ENCODE measurements at places on chromosomes 6 and 20.

- DNase-seq: no peak
Measured at GRCh38 chr20:23129891-23130621, 43.9 kb upstream of the CD93 start.

DNA sequence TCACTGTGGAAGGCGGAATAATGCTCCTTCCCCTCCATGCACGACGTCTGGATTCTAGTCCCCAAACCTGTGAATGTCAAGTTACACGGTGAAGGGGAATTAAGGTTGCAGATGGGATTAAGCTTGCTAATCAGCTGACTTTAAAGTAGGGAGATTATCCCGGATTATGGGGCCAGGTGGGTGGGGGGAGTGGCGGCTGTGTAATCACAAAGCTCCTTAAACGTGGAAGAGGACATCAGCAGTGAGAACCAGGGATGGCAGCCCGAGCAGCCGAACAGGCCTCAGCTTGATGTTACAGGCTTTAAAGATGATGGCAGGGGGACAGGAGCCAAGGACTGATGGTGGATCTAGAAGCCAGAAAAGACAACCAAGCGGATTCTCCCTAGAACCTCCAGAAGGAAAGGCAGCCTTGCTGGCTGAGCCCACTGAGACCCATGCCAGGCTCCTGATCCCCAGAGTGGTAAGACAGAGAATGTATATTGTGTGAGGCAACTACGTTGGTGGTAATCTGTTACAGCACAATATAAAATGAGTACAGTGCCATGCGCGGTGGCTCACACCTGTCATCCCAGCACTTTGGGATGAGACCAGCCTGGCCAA lies 117.5 kb downstream of the SCML4 start:
- no peak for DNase-seq

DNA sequence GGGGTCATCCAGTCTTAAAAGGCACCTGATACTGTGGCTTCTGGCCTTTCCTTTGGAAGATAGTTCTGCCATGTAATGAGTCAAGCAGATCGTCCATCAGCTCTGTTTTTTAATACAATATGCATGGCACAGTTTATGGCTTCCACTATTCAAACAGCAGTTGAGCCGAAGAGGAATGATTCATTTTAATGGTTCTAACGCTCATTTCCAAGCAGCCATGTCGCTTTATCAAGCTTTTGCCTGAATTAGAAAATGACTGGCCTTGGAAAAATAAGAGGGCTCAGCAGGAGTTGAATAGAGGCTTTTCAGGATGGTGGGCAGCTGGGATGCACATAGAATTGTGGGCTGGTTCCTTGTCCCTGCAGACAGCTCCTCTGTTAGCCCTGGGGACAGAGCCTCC lies 138.1 kb downstream of the SOBP start:
- no peak for DNase-seq

- DNase-seq: no peak
Measured at GRCh38 chr6:165641672-165642156, 21.3 kb downstream of the PDE10A start.

DNA sequence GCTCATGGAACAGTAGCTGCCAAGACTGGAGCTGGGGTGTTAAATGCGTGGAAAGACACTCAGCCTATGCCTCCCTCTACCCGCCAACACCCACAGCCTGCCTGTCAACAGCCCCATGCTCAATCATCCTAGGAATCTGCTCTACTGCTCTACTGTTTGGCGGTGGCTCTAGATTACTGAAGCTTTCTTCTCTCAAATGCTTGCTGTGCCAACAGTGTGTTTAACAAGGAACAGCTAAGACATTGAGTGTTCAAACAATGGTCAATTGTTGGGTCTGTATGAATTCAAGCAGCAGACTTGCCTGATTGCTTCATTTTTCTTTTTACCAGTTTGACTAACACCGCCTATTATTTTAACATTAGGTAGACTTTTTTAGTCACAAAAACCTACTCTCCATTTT lies 258.6 kb downstream of the SOD2 start:
- DNase-seq: no peak

- no peak for DNase-seq
Measured at GRCh38 chr6:97697456-97697855, 414.4 kb upstream of the MMS22L start.

- DNase-seq: no peak
Measured at GRCh38 chr6:130560231-130560630, 194.4 kb downstream of the TMEM200A start.

DNA sequence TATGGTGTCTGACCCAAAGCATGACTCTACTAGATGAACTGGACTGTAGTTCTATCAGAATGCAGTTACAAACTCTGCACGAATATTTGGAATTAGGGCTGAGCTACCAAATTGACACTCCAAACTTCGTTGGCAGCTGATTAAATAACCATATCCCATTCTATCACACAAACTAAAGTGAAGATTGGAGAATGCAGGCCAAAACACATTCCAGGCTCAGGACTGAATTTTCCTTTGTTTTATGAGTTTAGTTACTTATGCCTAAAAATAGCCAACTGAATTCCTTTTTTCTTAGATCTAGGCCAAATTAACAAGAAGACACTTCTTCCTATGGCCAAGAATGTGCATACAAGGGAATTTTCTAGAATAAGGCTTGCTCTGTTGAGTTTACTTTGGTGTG lies 9.7 kb upstream of the KIAA0408 start:
- no peak for DNase-seq

GRCh38 chr6:152450519-152450918 lies 186.6 kb downstream of the SYNE1 start:
- DNase-seq: no peak

DNA sequence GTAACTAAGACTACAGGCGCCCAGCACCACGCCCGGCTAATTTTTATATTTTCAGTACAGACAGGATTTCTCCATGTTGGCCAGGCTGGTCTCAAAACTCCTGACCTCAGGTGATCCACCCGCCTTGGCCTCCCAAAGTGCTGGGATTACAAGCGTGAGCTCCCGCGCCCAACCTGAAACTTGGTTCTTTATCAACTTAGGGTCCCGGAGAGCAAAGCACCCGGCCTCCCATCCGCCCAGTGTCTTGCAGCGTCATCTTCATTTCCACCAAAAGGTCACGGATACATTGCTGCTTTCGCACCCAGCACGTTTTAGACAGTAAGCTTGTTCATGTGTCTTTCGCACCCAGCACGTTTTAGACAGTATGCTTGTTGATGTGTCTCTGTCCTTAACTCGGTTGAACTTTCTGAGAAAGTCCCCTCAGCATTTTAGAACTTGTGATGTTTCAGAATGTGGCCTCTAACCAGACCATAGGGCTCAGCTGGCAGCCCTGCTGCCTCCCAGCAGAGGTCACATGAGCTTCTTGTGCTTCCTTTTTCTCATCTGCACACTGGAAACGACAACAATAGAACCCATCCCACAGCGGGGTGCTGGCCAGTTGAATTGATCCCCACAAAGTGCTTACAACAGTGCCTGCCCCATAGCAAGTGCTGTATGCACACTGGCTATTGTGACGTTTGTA lies 48.8 kb downstream of the PRR18 start:
- no peak for DNase-seq
